ENCODE measurements at places on chromosomes 6 and 20. TPM values are rescaled to one million over a fixed set of nuclear protein-coding genes. Genes with fewer than 3 reads are reported as not detected.

GRCh38 chr6:53805016-53805415 is 10.2 kb downstream of the LRRC1 start:
- DNase-seq, result no peak

Gene PDCD2
- total RNA-seq, result 78.5 TPM

DNA sequence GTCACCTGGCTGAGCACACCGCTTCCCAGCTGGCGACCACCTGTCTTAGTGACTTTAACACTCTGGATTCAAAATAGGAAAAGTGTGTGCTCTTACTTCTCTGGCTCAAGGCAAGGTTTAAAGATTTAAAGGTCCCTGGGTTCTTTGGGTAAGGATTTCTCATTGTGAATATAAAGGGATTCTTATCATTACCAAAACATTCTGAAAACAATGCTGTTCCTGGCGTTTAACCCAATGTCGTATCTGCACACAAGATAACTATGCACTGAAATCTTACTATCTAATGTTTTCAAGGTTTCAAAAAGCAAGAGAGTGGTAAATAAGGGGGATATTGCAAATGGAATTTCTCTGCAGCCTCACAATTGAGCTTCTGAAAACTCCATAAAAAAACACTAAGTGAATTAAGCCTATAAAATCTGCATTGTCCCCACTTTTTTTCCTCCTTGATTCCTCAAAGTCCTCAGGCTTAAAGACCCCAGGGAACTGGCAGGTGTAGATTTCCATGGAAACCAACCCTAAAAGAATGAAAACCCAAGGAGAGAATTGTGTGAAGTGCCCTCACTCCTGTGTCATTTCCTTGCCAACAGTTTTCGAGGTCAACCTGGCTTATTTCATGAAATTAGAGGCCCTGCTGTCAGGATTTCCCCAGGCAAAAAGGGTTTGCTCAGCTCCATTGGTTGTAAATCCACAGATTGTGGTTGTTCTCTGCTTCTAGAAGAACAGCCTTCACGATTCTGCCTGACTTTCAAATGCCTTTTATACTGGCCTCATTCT is 44.0 kb downstream of the BMP2 start:
- DNase-seq, result no peak

- DNase-seq, result no peak
Measured at GRCh38 chr6:40325041-40325440, 262.1 kb downstream of the LRFN2 start.

GRCh38 chr6:33201147-33201545 is 479 bp downstream of the SLC39A7 start:
- DNase-seq, result no peak

Gene OLIG3
- total RNA-seq, result 0.22 TPM

Gene RSPH4A
- 0.31 TPM for total RNA-seq

DNA sequence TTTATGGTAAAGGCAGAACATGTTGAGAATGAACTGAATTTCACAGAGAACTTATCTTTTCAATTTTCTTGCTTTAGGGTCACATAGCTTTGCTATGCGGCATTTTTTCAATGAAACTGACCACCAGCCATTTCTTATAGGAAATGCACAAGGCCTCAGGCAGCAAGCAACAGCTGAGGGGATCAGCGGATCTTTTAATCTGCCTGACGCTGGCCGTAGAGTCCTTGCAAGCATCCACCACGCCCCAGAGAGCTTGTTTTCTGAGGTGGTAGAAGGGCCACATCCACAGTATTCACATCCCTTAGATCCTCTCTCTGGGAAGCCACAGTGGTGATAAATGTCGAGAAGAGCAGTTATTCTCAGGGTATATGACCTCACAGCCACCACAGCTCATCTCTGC is 34.3 kb downstream of the FLRT3 start:
- no peak for DNase-seq

GRCh38 chr6:63263444-63263843 is 52.2 kb downstream of the FKBP1C start:
- no peak for DNase-seq

GRCh38 chr6:129583866-129584265 is 126.1 kb downstream of the ARHGAP18 start:
- no peak for DNase-seq

DNA sequence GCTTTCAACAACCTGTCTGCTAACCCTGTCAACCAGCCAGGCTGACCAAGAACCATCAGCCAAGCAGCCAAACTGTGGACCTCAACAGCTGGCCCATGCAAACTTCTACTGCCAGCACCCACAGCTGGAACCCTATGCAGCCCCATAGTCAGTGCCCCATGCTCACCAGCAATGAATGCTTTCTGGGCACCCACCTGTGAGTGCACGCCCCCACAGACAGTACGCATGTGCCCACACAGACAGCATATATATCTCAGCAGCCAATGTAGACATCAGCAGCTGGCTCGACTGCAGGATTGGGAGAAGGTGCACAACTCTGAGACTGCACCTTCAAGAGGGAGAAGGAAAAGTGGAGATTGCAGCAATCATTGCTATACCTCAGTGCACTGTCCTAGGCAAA is 1534.6 kb downstream of the GRIK2 start:
- DNase-seq, result no peak

DNA sequence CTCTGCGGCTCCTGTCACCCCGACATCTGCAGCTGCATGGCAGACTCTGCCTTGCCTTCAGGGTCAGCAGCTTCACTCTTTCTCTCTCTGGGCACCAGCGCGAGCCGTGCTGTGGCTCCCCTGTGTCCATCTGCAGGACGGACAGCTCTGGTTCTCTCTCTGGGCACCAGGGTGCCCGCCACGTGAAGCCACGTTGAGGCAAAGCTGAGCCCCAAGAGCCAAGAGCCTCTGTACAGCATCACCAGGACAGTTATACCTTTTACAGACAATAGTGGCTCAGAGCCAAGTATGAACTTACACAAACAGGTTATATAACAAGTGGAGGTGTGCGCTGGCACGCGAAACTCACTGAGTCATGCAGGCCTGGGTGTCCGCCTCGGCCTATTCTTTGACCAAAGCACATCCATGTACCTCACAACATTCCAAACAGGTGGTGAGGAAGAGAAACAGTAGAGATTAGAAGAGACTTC is 50.8 kb downstream of the FAM50B start:
- DNase-seq, result no peak

DNA sequence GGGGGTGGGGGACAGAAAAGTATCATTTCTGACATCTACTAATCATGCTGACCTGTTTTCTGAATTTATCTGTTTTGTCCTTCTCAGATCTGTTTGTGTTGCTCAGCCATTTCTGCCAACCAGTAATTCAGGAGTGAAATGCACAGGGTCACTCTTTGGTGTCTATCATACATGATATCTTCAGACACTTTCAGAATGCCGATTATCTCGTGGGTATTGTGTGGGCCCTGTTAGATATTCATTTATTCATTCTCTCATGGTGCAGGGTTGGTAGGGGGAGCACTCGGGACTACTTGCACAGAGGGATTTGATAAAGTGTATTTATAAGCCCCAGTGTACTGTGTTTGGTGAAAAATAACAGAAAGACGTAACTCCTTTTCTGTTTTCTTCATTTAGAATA is 101.2 kb upstream of the CITED2 start:
- no peak for DNase-seq

GRCh38 chr6:109236115-109237076 is 141.1 kb downstream of the CEP57L1 start:
- DNase-seq, result peak; percentile 93

Gene GFOD1
- total RNA-seq, result 6.1 TPM

GRCh38 chr6:155787168-155787567 is 331.5 kb upstream of the NOX3 start:
- DNase-seq, result no peak

Gene PLEKHG1
- total RNA-seq, result 1.0 TPM
